Stimulated activated CD8-positive, alpha-beta memory T cell treated with anti-CD3 and anti-CD28 coated beads, Interleukin-7, amount 100 ng/mL, for 1 hour (primary cell): ENCODE measurements at places on chromosomes 2 and 18.

DNA sequence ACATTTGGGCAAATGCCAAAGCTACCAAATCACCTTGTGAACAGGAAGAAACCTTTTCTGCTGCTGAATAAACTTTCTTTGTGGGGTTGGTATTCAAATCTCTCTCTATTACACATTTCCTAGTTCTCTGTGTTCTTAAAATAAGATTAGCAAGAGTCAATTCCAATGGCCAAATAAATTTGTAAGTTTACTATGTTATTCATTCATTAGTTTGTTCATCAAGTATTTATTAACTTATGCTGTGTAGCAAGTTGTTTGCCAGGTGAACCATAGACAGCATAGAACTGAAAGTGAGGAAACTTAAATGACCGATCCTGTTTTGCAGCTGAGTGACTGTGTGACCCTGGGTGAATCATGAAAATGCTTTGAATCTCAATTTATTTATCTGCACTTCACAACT, 37.7 kb upstream of the FSHR start:
- no peak for DNase-seq

DNA sequence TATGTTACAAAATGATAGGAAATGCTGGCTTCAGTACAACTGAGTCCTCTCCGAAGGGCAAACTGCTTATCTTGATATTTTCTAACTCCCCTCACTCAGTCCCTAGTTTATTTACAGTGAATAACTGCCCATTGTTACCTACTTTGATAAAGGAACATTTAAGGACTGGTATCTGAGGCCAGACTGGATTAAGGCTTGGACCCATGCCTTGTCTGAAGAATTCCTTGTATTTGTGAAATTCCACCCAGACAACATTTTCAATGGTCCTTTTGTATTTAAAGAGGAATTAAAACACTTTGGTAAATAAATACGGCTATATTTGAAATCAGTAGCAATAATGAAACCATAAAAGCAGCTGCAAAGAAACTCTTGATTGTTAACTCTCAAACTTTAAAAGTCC, 58.3 kb downstream of the PELI1 start:
- DNase-seq = no peak

- no peak for DNase-seq
Measured at GRCh38 chr18:74396171-74397169, 60.6 kb downstream of the DIPK1C start.

DNA sequence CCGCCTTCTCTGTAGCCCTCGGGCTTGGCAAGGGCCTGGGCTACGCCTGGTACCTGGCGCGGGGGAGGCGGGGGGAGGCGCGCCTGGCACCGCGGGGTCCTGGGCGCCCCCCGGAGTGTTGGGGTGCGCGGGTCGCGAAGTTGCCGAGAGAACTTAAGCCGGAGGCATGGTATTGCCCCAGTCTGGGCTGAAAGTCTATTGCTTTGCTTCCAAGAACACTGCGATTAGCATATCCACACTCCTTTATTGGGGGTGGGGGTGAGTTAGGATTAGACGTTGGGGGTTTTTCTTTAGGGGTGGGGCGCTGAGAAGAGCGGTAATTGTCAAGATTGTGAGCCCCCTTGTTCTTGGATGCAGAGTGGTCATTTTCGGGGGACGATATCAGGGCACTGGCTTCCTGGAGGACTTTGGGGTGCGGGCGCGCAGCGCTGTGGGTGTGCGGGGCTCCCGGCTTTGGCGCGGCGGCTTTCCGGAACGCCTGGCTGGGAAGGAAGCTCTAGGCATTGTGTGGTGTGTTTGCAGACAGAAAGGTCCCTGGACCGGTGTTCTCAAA, 798 bp downstream of the TANC1 start:
- DNase-seq = no peak

- no peak for DNase-seq
Measured at GRCh38 chr2:134253804-134254203, at the start of gene MGAT5. TSS of gene MGAT5 (plus strand) at chr2:134254072. CDS start at chr2:134254404, 332 bp downstream.

DNA sequence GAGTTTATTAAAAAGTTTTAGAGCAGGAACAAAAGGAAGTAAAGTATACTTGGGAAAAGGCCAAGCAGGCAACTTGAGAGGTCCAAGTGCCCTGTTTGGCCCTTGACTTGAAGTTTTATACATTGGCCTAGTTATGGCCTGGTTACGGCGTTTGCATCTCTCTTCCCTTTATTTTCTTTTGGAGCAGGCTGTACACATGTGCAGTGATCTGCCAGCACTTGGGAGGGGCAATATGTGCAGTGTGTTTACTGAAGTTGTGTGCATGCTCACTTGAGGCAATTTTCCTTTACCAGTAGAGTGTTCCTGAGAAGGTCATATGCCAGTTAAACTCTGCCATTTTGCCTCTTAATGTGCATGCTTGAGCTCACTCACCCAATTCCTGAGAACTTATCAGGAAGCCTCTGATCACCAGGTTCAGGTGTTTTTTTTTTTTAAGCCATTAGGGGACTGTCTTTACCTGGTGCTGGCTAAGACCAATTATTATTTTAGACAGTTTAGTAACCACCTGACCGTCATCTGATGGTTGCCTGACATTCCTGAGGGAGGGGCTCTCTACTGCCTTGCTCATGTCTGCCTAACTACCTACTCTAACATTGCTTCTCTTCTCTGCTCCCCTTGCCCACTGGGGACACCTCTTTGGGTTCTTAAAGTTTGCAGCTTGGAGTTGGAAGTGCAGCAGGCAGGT, 48.0 kb downstream of the SCN2A start:
- DNase-seq = no peak

DNA sequence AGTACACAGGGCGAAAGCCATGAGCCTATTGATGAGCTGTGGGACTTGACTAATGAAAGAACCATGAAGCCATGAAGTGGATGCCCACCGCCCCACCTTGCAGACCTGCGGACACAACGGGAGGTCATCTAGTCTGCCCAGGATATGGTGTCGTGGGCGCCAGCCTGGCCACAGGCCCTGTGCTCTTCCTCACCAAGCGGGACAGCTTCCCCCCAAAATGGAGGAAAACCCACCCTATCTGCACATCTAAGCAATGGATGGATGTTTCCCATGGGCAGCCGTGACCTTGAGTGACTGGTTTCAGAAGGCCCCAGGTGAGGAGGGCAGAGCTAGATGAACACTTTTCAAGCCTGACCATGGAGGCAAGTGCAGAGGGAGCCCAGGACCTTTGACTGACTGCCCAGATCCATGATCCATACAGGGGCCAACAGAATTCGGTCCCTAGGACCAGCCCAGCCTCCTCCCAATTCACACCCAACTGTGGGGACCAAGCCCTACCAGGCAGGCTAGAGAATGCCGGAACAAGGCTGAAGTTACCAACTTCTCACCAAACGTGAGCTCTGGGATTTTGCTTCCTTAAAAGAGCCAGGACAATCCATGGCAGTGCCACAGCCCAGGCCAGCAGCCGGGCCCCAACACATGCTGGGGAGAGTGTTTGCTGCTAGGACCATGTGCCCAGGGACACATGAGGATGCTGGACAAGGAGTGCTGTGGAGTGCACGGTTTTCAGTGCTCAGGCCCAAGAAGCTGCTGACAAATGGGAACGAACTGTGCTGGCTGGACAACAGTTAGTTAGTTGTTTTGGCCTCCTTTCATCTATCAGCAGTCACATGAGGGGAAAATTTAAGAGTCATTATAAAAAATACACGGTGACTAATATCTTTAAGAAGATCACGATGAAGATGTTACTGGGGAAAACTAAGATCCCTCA, 249.4 kb downstream of the HDAC4 start:
- DNase-seq = no peak

- no peak for DNase-seq
Measured at GRCh38 chr2:239608723-239609122, 207.9 kb upstream of the HDAC4 start.

DNA sequence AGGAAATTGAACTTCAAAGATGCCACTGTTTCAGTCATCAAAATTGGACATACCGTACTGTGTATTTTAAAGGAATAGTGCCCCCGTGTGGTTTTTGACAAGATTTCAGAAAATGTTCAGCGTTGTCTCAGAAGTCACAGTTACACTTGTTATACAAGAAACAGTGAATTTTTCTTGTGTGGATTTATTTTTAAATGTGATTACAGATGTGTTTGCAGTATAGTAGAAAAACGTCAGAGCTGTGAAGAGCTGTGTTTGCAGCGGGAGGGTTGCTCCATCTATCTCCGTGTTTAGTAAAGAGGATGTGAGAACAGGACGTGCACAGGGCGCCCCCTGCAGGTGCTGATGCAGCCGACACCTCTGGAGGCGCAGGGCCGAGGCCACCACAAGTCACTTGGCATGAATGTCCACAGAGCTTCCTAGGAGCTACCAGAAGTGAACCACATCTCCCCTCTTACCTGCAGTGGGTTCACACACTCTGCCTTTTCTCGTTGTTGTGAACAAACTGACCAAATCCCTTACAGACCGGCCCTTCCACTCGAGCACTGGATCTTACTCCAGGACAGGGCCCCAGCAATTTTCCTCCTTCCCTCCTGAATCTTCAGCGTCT, 73.1 kb downstream of the CACNB4 start:
- peak; percentile 42 for DNase-seq

DNA sequence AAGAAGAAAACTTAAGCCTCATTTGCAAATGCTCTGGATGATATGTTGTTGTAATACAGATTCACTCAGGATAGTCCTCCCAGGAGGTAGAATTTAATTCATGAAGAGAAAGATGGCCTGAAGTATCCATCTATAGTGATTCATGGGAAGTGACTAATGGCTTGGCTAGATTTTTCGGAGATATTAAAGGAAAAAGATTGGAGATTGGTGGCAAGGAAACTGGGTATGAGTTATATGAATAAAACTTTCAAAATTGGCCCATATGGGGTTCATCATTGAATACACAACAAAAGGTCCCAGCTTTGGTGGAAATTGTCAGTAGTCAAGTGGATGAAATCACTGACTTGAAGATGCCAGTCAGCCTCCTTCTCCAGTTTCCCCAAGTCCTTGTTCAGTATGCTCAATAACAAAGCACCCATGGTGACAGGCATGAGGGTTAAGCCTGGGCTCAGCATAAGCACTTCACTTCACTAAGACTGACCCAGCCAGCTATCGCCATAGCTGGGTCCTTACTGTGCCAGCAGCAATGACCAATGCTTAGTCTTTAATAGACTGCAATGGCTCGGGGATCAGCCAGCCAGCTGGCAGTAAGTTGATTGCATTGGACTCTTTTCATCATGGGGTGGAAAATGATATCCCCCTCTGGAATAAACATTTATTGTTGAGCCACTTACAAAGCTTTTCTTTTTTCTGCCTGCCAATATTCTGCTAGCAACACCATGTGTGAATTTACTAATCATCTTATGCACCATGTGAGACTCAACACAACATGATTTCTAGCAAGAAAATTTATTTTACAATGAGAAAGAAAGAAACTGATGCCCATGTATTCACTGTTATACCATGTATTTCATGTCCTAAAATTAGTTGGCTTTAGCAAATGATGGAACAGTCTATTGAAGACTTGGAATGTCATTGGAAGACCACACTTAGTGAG, 176.6 kb upstream of the TACR1 start:
- DNase-seq = no peak

GRCh38 chr18:39862341-39862740, 2092.7 kb upstream of the PIK3C3 start:
- no peak for DNase-seq
